ENCODE measurements at places on chromosomes 6 and 20.

- no peak for DNase-seq
These were observed 40.2 kb upstream of the FAM50B start for GRCh38 chr6:3808759-3809514.

DNA sequence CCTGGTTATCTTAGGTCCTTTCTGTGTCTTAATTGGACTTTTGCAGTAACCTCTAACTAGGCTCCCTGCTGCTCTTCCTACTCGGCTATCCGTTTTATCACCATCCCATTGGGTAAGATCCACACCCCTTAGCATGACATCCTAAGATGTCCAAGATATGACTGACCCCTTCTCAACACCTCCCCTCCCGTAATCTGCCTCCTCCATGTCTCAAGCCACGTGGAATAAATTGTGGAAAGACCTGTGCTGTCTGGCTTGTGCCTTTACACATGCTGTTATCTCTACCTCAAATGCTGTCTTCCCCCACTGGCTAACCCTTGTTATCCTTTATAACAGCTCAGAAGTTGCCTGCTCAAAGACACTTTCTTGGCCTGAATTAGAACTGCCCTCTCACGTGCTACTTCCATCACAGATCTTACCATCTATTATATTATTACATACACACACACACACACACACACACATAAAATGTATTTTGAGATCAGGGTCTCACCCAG, 26.5 kb downstream of the EIF2S2 start:
- no peak for DNase-seq

DNA sequence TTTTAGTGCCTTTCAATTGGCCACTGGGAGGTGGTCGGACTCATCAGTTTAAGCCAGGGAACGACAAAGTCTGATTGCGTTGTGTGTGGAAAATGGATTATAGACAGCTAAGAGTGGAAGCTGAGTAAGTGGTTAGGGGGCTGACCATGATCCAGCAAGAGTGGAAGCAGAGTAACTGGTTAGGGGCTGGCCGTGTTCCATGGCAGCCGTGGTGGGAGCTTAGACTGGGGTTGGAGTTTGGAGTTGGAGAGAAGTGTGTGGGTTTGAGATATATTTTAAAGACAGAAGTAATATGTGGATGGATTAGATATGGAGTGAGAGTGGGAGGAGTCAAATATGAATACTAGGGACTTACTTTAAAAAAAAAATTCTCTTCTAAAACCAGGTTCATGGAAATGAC, 41.7 kb downstream of the LRRN4 start:
- DNase-seq: no peak

GRCh38 chr6:138107752-138108592, 753 bp upstream of the PERP start:
- DNase-seq: peak; percentile 64

DNA sequence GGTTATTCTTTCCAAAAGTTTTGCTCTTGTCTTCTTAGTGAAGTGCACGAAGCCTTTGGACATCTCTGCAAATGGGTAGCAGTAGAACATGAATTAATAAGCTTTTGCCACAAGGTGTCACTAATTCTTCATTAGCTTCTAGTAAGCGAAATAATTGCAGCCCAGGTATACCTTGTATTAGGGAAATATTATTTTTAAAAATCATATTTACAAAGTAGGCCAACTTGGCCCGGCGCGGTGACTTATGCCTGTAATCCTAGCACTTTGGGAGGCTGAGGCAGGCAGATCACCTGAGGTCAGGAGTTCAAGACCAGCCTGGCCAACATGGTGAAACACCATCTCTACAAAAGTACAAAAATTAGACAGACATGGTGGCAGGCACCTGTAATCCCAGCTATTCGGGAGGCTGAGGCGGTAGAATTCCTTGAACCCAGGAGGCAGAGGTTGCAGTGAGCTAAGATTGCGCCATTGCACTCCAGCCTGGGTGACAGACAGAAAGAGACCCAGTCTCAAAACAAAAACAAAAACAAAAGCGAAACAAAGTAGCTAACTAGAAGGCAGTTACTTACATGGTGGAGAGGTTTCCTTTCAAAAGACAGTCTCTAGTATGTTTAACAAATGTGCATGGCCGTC, 8.8 kb upstream of the RSPH3 start:
- peak; percentile 21 for DNase-seq

Measured in NCI-H774 (cell line).